Liver (tissue), 10 donors: ENCODE measurements at places on chromosomes 13 and 19. TPM values are rescaled to one million over a fixed set of nuclear protein-coding genes. Genes with fewer than 3 reads are reported as not detected.

The SYCN gene
- total RNA-seq, result not detected

The NUP58 gene
- total RNA-seq, result 25.4 TPM

- DNase-seq, result no peak
Observed at GRCh38 chr19:14758816-14759215, 19.5 kb downstream of the ADGRE2 start.

DNA sequence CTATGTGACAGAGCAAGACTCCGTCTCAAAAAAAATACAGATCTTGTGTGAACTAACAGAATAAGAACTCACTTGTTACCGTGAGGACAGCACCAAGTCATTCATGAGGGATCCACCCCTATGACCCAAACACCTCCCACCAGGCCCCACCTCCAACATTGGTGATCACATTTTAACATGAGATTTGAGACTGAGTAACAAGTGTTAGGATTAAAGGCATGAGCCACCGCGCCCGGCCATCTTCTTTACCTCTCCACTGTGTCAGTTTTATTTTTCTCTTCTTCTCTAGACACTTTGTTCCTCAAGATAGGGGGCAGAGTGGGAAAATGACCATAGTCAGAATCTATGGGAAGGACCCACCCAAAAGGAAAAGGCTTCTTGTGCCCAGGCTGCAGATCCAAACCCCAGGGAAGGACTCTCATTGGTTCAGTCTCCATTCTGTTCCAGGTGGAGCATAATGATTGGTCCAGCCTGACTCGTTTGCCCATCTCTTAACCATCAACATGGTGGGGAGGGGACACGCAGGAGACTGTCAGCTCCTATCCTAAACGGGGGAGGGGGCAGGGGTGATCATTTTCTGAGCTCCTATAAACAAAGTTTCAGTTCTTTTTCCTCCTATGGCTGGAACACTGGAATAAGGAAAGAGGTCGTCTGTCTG is 1.3 kb upstream of the CALM3 start:
- no peak for DNase-seq

- no peak for DNase-seq
Observed at GRCh38 chr13:40208517-40208916, 457.9 kb downstream of the FOXO1 start.

- no peak for DNase-seq
Observed at GRCh38 chr13:78045916-78046315, 127.3 kb upstream of the EDNRB start.
